Right ventricle myocardium inferior (tissue), 1 donor: ENCODE measurements at places on chromosomes 3 and 15. TPM values are rescaled to one million over a fixed set of nuclear protein-coding genes. Genes with fewer than 3 reads are reported as not detected.

Gene MOBP
- total RNA-seq = not detected

DNA sequence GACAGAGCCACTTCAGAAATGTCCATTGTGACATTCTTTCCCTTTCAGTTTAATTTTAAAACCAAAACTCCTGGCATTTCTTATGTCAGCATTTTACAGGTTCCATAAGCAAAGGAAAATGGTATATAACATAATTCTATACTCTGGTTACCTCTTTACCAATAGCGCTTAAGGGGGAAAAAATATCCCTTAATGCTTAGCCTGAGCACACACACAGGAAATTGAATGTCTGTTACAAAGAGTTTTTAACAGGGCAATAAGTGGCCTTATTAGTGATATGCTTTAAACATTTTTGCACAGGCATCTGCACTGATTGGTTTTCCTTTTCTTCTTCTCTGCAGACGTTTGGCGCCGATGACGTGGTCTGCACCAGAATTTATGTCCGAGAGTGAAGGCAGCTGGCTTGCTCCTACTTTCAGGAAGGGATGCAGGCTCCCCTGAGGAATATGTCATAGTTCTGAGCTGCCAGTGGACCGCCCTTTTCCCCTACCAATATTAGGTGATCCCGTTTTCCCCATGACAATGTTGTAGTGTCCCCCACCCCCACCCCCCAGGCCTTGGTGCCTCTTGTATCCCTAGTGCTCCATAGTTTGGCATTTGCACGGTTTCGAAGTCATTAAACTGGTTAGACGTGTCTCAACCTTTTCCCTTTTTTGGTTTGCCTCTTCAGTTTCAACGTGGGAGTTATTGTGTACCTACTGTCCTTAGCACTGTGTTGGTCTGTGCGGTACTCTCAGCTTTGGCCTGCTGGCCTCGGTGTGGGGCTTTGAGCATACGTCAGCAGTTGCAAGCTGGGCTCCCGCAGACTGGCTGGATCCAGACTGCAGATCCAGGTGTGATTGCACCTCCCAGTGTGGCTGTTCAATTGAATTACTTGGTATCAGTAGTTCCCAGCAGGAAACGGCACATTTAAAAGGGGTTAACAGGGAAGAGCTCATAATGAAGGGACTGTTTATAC, 7.7 kb downstream of the CRABP1 start:
- DNase-seq = no peak

GRCh38 chr3:67648701-67649100, 5.7 kb downstream of the SUCLG2 start:
- no peak for DNase-seq

DNA sequence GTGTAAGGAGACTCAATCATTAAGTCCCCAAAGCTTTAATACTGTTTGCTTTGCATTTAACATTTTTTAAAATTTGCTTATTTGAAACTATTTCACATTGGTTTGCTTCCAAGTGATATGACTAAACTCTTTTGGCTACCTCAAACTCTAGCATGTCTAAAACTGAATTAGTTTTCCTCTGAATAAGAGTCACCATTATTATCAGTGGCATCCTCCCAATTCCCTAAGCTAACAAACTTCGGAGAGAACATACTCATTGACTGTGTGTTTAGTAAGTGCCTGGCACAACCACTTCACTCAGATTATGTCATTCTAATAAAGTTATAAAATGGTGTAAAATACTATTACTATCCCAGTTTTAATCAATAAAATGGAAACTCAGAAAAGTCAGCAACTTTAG, 21.9 kb downstream of the ATOSA start:
- no peak for DNase-seq

- DNase-seq = no peak
Measured at GRCh38 chr3:14378415-14378814, 24.0 kb upstream of the SLC6A6 start.

DNA sequence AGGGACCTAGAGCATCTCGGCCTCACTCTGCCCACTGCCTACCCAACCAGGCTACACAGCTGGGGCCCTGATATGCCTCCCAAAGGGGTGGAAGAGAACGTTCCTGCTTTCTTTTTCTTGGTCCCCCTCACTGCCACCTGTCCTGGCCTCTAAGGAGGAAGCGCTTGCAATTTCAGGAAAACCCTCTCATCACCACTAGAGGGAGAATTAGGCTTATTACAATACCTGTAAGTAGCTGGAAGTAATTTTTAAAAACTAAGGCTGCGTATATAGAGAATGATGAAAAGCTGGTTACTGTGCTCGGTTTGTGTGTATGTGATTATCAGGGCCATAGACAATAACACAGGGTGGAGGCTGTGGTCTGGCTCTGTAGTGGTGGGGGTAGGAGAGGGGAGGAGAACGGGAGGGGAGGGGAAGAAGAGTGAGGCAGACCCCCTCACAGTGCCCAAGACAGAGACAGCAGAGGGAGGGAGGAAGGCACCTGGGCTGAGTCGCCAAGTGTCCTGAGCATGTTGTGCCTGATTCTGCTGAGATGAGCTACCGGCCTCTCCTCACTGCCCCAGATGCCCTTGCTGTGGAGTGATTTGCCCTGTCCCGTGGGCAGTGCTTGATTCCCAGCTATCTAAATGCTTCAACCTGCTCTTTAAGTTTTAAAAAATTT, 3.3 kb downstream of the GABRG3 start:
- no peak for DNase-seq

GRCh38 chr15:95106801-95107200, 875.4 kb downstream of the MCTP2 start:
- DNase-seq = no peak

GRCh38 chr3:157117875-157118654, 41.9 kb downstream of the CCNL1 start:
- no peak for DNase-seq

DNA sequence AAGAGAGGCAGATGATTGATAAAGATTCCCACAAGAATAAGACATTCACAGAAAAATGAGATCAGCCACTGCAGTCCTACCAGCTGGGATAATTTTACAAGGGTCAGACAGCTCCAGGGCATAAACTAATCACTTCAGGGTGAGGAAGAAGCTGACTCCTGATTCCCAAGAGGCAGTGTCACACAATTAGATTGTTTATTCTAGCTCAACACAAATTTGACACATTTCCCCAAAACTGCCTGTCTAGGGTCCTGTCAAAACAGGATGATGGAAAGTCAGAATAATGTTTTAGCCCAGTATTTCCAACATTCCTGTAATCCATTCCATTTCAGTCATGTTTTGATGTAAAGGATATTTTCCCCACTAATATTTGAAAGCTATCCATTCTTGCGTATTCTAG, 110.8 kb downstream of the TNIK start:
- DNase-seq = no peak

DNA sequence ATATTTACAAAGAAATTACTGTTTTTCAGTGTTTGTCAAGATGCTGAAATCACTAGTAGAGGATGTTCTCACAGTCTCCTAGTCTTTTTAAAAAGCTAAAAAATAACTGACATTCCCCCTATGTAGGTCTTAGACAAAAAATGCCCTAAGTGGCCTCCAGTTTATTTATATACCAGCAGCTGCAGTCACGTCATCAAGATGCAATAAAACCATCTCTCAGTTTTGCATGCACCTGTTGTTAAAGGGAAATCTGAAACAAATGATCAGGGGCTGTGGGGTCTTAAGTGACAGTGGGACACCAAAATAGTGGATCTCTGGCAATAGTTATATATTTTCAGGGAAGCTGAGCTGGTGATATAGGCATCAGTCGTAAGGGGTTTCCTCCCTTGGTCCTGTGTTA, 146.5 kb upstream of the ARPP21 start:
- no peak for DNase-seq
